ENCODE measurements at places on chromosomes 2 and 18.

GRCh38 chr18:1906421-1906820 lies 664.9 kb downstream of the METTL4 start:
- no peak for DNase-seq

DNA sequence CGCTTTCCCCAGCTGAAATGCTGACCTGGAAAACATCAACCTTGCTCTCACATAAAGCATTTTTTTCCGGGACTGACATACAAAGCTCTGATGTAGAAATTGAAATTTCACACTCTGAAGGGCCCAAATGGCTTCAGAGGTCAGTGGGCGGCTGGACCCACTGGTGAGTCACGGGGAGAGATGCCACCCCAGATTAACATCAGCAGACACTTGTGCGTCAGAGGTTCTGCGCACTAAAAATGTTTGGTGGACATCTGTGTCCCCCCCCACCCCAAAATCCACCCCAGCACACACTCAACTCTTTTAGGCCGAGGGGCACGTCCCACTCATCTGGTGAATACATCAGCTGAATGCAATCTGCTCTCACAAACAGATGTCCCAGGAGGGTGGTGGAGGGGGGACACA lies 208.9 kb downstream of the ASB1 start:
- peak; percentile 84 for DNase-seq

DNA sequence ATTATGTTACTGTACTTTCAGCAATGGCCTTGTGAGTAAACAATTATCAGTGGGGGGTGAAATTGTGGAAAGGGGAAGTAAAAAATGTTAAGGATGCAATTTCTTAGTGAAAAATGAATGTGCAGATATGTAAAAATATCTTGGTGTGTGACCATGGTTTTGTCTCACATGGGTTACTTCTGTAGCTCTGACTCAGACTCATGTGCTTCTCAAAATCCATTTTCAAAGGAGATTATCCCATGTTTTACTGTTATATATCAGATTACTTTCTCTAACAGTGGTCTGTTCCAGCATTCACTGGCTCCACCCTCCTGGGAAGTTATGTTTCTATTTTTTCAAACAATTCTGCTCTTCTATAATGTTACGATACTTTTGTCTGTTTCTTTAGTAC lies 298.2 kb upstream of the COL3A1 start:
- peak; percentile 53 for DNase-seq

DNA sequence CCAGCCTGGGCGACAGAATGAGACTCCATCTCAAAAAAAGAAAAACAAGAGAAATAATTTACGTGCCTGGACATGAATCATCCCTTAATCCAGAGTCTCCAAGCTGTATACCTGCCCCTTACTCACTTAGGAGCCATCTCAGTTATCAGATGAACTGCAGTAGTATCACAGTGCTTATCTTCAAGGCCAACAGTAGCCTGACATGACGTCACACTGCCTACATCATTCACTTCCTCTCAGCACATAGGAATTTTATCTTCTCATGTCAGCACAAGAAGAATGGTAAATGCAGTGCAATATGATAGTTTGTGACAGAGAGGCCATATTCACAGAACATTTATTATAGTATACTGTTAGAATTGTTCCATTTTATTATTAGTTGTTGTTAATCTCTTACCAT lies 216.6 kb downstream of the SS18 start:
- no peak for DNase-seq

DNA sequence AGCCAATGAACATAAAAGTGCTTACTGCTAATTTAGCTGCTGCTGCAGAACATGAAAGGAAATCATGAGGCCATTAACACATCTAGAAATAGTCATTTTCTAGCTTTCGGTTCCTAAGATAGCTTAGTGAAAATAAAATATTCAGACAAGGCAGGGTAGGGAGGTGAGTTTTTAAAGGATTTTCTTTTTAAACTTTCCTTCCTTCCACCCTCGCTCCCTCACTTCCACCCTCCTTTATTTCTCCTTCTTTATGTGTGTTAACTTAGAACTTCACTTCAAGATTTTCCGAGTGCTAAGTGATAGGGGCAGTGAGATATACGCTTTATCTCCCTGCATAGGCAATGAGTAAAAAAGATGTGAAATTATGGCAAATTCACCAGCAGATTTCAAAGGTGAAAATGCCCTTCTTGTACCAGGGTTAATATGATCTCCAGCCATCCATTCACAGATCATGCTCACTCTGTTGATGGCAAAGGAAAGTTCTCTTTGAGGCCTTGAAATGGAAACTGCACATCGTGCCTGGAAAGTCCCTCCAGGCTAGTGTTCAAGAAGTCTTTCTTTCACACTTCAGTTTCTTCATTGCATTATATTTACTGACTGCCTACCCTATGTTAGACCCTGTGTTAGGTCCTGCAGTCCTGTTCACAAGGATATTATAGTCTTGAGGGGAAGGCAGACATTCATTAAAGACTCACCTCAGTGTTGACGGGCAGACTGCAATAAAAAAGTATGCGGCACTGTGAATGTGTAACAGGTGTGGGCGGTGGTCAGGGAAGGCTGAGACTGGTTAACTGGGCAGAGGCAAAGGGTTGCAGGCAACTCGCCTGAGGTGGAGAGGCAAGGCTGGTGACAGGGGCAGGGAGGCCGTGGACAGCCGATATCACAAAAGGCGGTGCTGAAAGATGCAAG lies 200.8 kb downstream of the PLCL1 start:
- DNase-seq = no peak

- DNase-seq = no peak
Observed at GRCh38 chr18:36126668-36127067, 2.5 kb downstream of the SLC39A6 start.

- DNase-seq = no peak
Observed at GRCh38 chr18:62525608-62526007, 2.8 kb downstream of the ZCCHC2 start.

GRCh38 chr2:206937555-206937954 lies 1.8 kb upstream of the CPO start:
- no peak for DNase-seq

- DNase-seq = peak; percentile 95
Observed at GRCh38 chr2:30408961-30409387, 38.1 kb upstream of the LCLAT1 start.

DNA sequence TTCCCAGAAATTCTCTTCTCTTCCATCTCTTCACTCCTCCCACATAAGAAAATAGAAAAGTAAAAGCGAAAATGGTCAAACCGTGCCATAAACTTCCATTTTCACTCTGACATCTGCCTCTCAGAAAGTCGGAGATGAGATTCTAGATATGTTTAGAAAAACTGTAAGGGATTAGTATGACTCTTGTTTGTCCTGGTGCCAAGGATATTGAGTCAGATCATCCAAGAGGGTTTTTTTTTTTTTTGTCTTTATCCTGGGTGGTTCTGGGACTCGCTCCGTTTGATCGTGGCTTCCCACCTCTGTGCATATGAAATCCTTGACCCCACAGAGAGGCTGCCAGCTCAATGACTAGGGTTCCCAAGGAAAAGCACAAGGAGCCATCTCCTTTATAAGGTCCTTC lies 17.3 kb downstream of the EN1 start:
- peak; percentile 60 for DNase-seq

GRCh38 chr18:7946734-7947377 lies 379.7 kb downstream of the PTPRM start:
- DNase-seq = peak; percentile 80

GRCh38 chr2:239959059-239959971 lies 65.8 kb downstream of the NDUFA10 start:
- peak; percentile 13 for DNase-seq

GRCh38 chr18:2104620-2105462 lies 466.5 kb downstream of the METTL4 start:
- DNase-seq = peak; percentile 51

DNA sequence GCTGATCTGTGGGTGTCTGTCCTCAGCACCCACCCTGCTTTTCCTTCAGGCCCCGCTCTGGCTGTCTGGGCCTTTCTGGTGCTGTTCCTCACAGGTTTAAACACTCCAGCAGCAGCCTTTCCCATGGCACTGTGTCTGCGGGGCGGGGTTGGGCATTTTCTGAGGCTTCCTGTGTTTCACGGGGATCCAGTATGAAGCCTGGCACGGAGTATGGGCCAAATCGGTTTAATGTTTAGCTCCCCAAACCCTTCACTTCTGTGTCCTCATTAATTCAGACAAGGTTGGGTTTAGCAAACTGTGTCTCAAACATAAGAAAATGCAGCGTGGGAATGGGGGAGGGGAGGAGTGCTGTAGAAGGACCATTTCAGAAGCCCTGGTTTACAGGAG lies 44.9 kb downstream of the HPCAL1 start:
- no peak for DNase-seq

GRCh38 chr18:67385455-67385854 lies 131.1 kb downstream of the DSEL start:
- no peak for DNase-seq

GRCh38 chr2:121670181-121670580 lies 20.9 kb upstream of the CLASP1 start:
- no peak for DNase-seq

DNA sequence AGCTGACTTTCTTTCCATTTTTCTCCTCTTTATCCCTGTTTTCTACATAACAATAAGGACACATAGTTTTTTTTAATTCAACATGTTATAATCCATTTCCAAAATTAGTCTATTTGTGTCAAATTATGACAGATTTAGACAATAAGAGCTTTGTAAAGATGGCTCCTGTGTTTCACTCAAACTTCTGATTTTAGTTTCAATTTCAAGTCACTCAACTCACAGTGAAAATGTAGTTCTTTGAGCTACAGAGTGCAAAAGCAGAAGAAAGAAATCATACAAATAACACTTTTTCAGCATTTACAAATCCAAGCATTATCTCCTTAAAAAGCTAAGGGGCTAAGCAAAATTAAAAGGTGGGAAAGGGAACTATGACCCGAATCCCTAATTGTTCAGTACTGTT lies 340.7 kb upstream of the TRIB2 start:
- no peak for DNase-seq

- peak; percentile 94 for DNase-seq
Observed at GRCh38 chr2:43158259-43158880, 68.0 kb downstream of the ZFP36L2 start.

DNA sequence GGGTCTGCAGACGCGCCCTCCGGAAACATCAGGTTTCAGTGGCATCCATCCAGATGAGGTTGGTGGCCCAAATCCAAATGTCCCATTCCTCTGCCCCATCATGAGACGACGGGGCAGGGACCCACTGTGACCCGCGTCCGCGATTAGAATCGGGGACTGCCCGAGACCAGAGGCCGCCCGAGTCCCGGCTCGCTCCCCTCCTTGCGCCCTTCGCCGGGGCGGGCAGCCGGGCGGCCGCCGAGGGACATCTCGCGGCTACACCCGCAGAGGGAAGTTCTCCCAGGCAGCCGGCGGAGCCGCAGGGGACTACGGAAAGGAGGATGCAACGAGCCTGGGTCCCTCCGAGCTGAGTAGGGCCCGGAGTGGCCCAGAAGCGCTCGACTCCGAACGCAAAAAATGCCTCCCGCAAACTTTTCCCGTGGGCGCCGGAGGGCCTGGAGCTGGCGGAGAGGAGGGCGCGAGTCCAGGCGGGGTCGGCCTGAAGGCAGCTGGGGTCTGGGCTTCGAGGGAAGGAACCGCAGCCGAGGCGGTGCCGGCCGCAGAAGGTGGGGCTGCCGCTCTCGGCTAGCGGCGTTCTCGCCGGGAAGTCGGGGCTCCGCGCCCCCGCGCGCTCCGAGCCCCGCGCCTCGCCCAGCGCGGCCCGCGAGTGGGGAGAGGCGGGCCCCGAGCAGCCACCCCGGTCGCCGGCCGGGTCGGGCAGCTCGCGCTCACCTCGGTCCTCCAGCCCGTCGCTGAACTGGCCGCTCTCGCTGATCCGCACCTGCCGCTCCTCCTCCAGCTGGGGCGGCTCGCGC lies 580 bp downstream of the TMEM163 start:
- no peak for DNase-seq

DNA sequence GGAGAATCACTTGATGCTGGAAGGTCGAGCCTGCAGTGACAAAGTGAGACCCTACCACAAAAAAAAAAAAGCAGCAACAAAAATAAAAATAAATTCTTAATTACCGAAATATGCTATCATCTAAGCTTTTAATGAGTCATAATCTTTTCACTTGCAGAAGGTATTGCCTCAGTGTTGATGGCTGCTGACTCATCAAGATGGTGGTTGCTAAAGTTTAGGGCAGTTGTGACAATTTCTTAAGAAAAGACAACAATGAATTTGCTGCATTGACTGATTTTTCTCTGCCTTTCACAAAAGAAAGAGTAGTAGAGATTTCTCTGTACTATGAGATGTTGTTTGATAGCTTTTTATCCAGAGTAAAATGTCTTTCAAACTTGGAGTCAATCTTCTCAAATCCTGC lies 1809.0 kb downstream of the SUCLG1 start:
- no peak for DNase-seq

- no peak for DNase-seq
Observed at GRCh38 chr18:79579807-79580497, 99.7 kb upstream of the CTDP1 start.

Measured in AG10803 (cell line).